ENCODE measurements at places on chromosomes 3 and 15. TPM values are rescaled to one million over a fixed set of nuclear protein-coding genes. Genes with fewer than 3 reads are reported as not detected.

DNA sequence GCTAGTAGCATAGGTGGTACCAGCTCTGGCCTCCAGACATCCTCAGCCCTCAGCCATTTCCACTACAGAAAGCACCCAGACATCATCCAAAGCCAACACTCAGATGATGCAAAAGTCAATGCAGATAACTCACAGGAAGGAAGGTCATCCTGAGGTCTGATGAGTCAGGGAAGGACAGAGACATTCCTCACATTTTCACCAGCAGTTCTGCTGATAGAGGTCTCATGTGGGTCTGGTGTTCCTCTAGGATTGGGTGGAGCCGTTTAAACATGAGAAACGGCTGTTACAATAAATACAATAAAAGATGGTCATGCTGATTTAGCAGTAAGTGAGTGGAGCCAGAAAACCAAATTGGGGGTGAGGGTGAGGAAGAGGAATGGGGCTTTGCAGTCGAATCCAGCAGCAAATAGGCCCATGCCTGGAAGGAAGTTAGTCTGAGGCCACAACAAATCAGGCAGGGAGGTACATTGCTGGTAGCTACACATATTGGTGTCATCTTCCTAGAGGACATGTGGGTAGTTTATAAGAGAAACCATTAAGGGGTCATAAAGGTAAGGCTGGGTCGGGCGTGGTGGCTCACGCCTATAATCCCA is 33.3 kb upstream of the FLNB start:
- DNase-seq, result no peak

GRCh38 chr3:162317046-162317445 is 820.4 kb downstream of the OTOL1 start:
- DNase-seq, result no peak

Gene LMAN1L
- not detected for total RNA-seq

Gene RPS27L
- 140 TPM for total RNA-seq

DNA sequence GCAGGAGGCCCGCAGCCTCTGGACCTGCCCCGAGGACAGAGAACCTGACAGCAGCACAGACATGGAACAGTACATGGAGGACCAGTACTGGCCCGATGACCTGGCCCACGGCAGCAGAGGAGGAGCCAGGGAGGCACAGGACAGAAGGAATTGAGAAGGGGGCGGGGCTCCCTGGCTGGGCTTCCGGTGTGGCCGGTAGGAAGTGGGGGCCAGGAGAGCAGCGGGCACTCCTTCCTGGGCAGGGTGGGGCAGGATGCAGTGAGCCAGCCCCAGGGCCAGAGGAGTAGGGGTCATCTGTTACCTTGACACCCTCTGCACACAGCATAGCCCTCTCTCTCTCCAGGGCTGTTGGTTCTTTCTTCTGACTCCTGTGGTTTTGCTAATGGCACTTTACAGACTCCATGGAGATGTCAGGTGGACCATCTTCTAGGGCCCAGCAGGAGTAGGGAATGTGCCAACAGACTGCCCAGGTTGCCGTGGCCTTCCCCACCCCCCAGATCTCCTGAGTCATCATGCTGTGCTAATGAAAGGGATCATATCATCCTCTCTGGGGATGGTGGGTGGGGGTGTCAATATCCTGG is 8.6 kb upstream of the ISG20 start:
- DNase-seq, result peak; percentile 48

Gene TLR9
- total RNA-seq, result 0.90 TPM

Data from activated CD4-positive, alpha-beta memory T cell treated with anti-CD3 and anti-CD28 coated beads for 36 hours (primary cell).